Activated CD4-positive, alpha-beta memory T cell treated with anti-CD3 and anti-CD28 coated beads, Interleukin-2, amount 10 ng/mL, durations not matched to agents 7 days and 5 days (primary cell): ENCODE measurements at places on chromosomes 16 and 17. TPM values are rescaled to one million over a fixed set of nuclear protein-coding genes. Genes with fewer than 3 reads are reported as not detected.

Gene RGS11
- 0.10 TPM for total RNA-seq

GRCh38 chr17:82858376-82859126, 18.7 kb upstream of the ZNF750 start:
- DNase-seq, result no peak
- peaks cover 51% of the 10 kb centered on the region for H3K4me1 ChIP-seq
- no peak overlapping the region for H3K4me3 ChIP-seq
- H3K36me3 ChIP-seq, result peaks cover 21% of the 10 kb centered on the region
- peak overlapping the region; percentile 89 for H3K27ac ChIP-seq

Gene CEP95
- total RNA-seq, result 48.5 TPM

GRCh38 chr17:73823684-73824083, 179.4 kb upstream of the SDK2 start:
- peaks cover 15% of the 10 kb centered on the region for H3K27me3 ChIP-seq
- DNase-seq, result no peak
- H3K27ac ChIP-seq, result no peak overlapping the region
- H3K4me1 ChIP-seq, result peaks cover 18% of the 10 kb centered on the region

Gene PRR35
- total RNA-seq, result not detected

Gene TBC1D16
- 0.63 TPM for total RNA-seq

GRCh38 chr16:56480776-56481467, 29.6 kb downstream of the OGFOD1 start:
- DNase-seq, result no peak
- no peaks in the 10 kb centered on the region for H3K27me3 ChIP-seq
- peaks cover 10% of the 10 kb centered on the region for H3K4me1 ChIP-seq
- H3K27ac ChIP-seq, result no peak overlapping the region
- H3K36me3 ChIP-seq, result peaks cover 40% of the 10 kb centered on the region

GRCh38 chr17:61048376-61049106, 351.1 kb upstream of the TBX2 start:
- H3K27ac ChIP-seq, result no peak overlapping the region
- peaks cover 11% of the 10 kb centered on the region for H3K4me1 ChIP-seq
- H3K36me3 ChIP-seq, result no peaks in the 10 kb centered on the region
- H3K27me3 ChIP-seq, result no peaks in the 10 kb centered on the region

- H3K36me3 ChIP-seq, result no peaks in the 10 kb centered on the region
- DNase-seq, result no peak
- H3K4me3 ChIP-seq, result peak overlapping the region; percentile 72
- no peaks in the 10 kb centered on the region for H3K27me3 ChIP-seq
These were observed 8.3 kb upstream of the MAP2K3 start for GRCh38 chr17:21276264-21276588.

DNA sequence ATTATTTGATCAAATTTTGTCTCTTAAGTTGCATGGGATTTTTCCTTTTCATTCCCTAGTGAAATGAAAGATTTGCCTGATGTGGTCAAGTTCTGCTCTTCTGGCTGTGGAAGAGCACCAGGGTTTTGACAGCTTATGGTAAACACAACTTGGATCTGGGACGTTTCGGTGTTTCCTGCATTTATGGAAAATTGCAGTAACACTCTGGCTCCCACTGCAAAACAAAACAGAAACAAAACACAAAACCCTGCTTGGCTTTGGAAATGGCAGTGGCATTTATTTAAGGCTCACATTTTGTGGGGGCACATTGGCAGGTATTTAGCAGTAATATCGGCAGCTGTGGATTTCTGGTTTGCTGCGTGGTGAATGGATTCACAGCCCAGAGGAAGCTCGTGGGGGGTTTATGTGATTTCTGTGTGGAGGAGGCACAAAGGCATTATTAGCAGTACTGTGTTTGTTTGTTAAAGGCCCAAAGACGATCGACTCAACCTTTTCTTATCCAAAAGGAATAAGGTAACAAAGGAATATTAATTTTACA, 377.8 kb downstream of the SNX29 start:
- H3K27ac ChIP-seq, result no peak overlapping the region
- DNase-seq, result no peak
- H3K4me3 ChIP-seq, result no peak overlapping the region
- H3K27me3 ChIP-seq, result no peaks in the 10 kb centered on the region
- H3K4me1 ChIP-seq, result no peaks in the 10 kb centered on the region
- H3K36me3 ChIP-seq, result peaks cover 5% of the 10 kb centered on the region

- H3K27ac ChIP-seq, result no peak overlapping the region
- no peak overlapping the region for H3K4me3 ChIP-seq
- H3K36me3 ChIP-seq, result no peaks in the 10 kb centered on the region
- no peaks in the 10 kb centered on the region for H3K4me1 ChIP-seq
- peaks cover 5% of the 10 kb centered on the region for H3K27me3 ChIP-seq
These were observed 12.4 kb downstream of the TEX14 start for GRCh38 chr17:58679263-58680037.

Gene ATP2A3
- 290 TPM for total RNA-seq

Gene AP1G1
- total RNA-seq, result 82.6 TPM

- H3K4me3 ChIP-seq, result no peak overlapping the region
- H3K27me3 ChIP-seq, result no peaks in the 10 kb centered on the region
- no peak overlapping the region for H3K27ac ChIP-seq
- H3K4me1 ChIP-seq, result no peaks in the 10 kb centered on the region
- DNase-seq, result no peak
These were observed 54.5 kb upstream of the ANKFN1 start for GRCh38 chr17:56098746-56099145.

- H3K27ac ChIP-seq, result no peak overlapping the region
- no peaks in the 10 kb centered on the region for H3K27me3 ChIP-seq
- peaks cover 35% of the 10 kb centered on the region for H3K36me3 ChIP-seq
- no peak for DNase-seq
- no peak overlapping the region for H3K4me3 ChIP-seq
These were observed 13.6 kb downstream of the CEP20 start for GRCh38 chr16:15874745-15875314.

- H3K36me3 ChIP-seq, result no peaks in the 10 kb centered on the region
- no peaks in the 10 kb centered on the region for H3K27me3 ChIP-seq
- DNase-seq, result no peak
These were observed 35.9 kb upstream of the KSR1 start for GRCh38 chr17:27420211-27420950.

GRCh38 chr17:77898521-77899434, 59.7 kb upstream of the TNRC6C start:
- H3K27ac ChIP-seq, result no peak overlapping the region
- no peak overlapping the region for H3K4me3 ChIP-seq
- DNase-seq, result no peak
- H3K4me1 ChIP-seq, result no peaks in the 10 kb centered on the region
- peaks cover 12% of the 10 kb centered on the region for H3K27me3 ChIP-seq

DNA sequence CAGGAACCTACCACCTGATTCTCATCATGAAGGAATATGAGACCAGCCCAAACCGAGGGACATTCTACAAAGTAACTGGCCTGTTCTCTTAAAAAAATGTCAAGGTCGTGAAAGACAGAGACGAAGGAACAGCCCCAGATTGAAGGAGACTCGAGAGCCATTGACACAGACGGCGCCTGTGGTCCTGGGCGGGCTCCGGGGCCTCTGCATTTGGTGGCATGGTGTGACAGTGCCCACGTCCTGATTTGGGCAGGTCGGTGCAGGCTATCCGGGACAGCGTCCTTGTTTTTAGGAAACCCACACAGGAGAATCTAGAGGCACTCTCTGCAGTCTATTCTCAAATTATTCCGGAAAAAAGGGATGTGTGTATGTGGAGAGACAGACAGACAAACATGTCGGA, 64.1 kb downstream of the ADCY9 start:
- no peaks in the 10 kb centered on the region for H3K4me1 ChIP-seq
- H3K36me3 ChIP-seq, result no peaks in the 10 kb centered on the region
- no peak overlapping the region for H3K27ac ChIP-seq
- H3K27me3 ChIP-seq, result no peaks in the 10 kb centered on the region
- H3K4me3 ChIP-seq, result no peak overlapping the region

Gene CACNG5
- total RNA-seq, result not detected

DNA sequence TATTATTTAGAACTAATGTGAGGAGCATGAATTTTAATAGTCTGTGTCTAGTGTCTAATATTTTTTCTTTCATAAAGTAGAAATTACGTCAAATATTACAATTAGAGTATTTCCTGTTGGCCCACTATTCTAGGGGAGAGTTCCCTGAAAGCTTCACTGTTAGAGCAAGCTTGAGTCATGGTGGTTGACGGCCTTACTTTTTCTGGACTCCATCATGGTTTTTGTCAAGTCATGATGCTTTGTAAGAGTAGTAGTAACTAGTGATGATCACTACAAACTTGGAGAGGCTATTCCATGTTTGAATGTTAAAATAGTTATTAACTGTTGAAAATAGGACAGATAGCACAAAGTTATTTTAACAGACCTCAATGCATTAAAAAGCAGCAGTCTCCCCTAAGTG, 1.7 kb downstream of the PSMD11 start:
- H3K36me3 ChIP-seq, result peaks cover 45% of the 10 kb centered on the region
- peaks cover 8% of the 10 kb centered on the region for H3K27me3 ChIP-seq
- H3K4me1 ChIP-seq, result peaks cover 58% of the 10 kb centered on the region
- peak overlapping the region; percentile 76 for H3K27ac ChIP-seq
- DNase-seq, result no peak

Gene AGRP
- not detected for total RNA-seq

DNA sequence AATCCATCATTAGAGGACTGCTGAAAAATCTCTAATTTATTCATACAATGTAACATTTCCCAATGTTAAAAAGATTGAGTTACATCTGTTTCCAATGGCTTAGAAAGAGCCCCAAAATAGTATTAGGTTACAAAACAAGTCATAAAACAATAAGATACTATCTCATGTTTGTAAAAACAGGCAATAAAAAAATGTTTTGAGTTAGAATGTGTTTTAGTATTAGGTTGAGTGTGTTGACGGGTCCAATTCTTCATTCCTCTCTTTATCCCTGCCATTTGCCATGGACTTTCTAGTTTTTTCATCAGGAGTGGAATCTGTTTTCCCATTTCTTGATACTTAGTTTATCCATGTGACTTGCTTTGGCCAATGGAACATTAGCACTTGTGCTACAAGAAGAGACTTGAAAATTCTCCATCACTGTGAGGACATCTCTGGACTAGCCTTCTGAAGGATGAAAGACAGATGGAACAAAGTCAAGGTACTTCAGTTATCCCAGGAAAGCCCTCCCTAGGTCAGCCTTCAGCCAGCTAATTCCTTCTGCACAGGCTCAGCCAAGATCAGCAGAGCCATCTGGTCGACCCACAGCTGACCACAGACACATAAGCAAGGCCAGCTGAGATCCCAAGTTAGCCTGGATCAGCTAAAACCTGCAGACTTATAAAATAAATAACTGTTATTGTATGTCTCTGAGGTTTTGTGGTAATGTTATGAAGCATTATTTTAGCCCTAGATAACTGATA, 83.3 kb downstream of the HS3ST3A1 start:
- DNase-seq, result no peak
- peaks cover 7% of the 10 kb centered on the region for H3K27me3 ChIP-seq

DNA sequence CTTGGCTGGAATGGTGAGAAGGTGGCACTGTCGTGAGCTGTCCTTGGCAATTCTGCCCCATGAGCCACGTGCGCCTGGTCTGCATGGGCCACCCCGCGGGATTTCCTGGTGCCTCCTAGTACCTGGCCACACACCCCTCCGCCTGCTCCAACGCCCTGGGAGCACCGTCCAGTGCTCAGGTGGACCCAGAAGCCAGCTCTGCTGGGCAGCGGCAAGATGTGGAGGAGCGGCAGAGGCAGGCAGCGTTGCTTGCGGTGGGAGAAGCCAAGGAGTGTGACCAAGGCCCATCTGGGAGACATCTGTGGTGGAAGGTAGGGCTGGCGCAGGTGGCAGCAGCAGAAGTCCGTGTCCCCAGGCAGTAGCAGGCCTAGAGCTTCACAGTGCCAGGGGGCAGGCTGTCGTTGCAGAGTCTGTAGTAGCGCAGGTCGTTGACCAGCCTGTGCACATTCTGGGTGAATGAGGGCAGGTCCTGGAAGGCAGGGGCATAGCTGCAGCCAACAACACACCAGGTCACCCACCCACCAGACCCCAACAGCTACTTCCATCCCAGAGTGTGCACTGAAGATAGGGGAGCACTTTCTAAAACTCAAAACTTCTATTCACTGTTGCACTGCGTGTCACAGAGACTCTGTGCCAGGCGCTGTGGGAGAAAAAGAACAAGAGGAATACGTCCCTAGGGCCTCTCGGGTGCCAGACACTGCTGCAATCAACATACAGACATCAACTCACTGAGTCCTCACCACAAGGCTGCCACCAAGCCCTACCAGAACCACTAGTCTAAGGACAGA, 34.9 kb upstream of the GSG1L start:
- no peaks in the 10 kb centered on the region for H3K27me3 ChIP-seq
- DNase-seq, result no peak
- no peak overlapping the region for H3K4me3 ChIP-seq

DNA sequence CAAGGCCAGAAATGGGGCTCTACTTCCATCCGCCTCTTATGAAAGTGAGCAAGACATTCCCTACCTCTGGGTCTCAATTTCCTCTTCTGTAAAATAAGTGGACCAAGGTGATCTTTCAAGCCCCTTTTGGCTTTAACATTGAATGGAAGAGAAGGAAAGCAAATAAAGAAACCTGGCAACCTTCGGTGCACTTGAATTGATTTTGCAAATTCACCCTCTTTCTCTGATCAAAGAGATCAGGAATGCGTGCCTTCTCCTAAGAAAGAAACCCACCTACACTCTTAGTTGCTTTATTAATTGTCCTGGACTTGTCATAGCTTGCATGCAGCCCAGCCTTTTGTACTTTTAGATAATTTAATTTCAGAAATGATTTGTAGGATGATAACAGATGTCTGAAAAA, 3.0 kb downstream of the MSI2 start:
- no peak for DNase-seq
- peak overlapping the region; percentile 86 for H3K4me3 ChIP-seq
- peaks cover 62% of the 10 kb centered on the region for H3K36me3 ChIP-seq
- H3K27ac ChIP-seq, result no peak overlapping the region
- H3K4me1 ChIP-seq, result peaks cover 72% of the 10 kb centered on the region
- no peaks in the 10 kb centered on the region for H3K27me3 ChIP-seq

Gene MAP2K3
- 76.0 TPM for total RNA-seq

- no peak for DNase-seq
- H3K36me3 ChIP-seq, result peaks cover 2% of the 10 kb centered on the region
- H3K4me1 ChIP-seq, result peaks cover 10% of the 10 kb centered on the region
- H3K4me3 ChIP-seq, result no peak overlapping the region
These were observed 55.3 kb downstream of the SOCS3 start for GRCh38 chr17:78304549-78305037.

Gene LLGL1
- 22.9 TPM for total RNA-seq

- no peak overlapping the region for H3K27ac ChIP-seq
- no peak for DNase-seq
- H3K4me1 ChIP-seq, result no peaks in the 10 kb centered on the region
- H3K4me3 ChIP-seq, result no peak overlapping the region
- H3K27me3 ChIP-seq, result no peaks in the 10 kb centered on the region
These were observed 339.4 kb downstream of the CDH11 start for GRCh38 chr16:64782484-64782883.

Gene CD19
- total RNA-seq, result not detected

Gene ETV4
- 4.0 TPM for total RNA-seq

Gene PRKCB
- 77.3 TPM for total RNA-seq

Gene SLC12A3
- total RNA-seq, result not detected

GRCh38 chr16:62967163-62967562, 930.9 kb upstream of the CDH8 start:
- no peak for DNase-seq
- no peaks in the 10 kb centered on the region for H3K27me3 ChIP-seq
- H3K27ac ChIP-seq, result no peak overlapping the region
- no peaks in the 10 kb centered on the region for H3K36me3 ChIP-seq
- no peak overlapping the region for H3K4me3 ChIP-seq

Gene KRTAP4-9
- total RNA-seq, result not detected

- no peak overlapping the region for H3K4me3 ChIP-seq
- H3K27me3 ChIP-seq, result no peaks in the 10 kb centered on the region
- no peaks in the 10 kb centered on the region for H3K36me3 ChIP-seq
- no peaks in the 10 kb centered on the region for H3K4me1 ChIP-seq
These were observed 634.8 kb downstream of the KCNJ2 start for GRCh38 chr17:70804161-70804560.
